Spleen (tissue), 13 donors: ENCODE measurements at places on chromosomes 5 and 9. TPM values are rescaled to one million over a fixed set of nuclear protein-coding genes. Genes with fewer than 3 reads are reported as not detected.

The KIAA1958 gene
- total RNA-seq, result 8.0 TPM

GRCh38 chr9:131923132-131923671, 156.5 kb downstream of the MED27 start:
- H3K4me3 ChIP-seq, result no peak overlapping the region
- DNase-seq, result no peak
- H3K27me3 ChIP-seq, result no peaks in the 10 kb centered on the region

DNA sequence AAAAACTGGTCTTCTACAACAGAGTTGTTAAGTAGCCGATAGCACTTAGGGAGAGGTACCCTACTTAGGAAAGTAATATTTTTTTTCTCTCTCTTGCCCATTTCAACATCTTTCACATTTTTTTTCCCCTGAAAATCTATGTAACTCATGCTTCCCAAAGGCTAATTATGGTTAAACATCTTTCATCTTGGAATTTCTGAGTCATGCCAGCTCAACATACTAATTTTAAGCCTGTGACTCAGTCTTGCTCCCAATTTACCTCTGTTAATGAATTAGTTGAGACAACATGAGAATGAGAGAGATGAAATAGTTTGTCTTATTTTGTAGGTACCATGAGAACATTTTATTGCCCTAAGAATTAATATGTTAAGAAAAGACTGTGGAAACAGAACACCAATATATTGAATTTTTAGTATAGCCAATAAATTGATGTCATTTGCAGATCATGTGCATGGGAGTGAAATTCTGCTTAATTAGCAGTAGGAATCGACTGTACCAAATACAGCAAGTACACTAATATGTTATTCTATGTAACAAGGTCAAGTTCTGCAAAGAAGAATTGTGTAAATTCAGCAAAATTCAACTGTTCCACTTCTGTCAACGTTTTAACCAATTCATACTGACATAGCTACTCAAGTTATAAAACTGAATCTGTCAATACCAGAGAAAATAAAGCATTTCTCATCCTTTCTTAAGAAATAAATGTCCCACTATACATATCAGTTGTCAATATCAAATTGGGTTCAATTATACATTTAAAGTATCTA, 550.0 kb downstream of the PTPRD start:
- no peak overlapping the region for H3K4me3 ChIP-seq
- no peaks in the 10 kb centered on the region for H3K27me3 ChIP-seq
- no peak for DNase-seq
- no peaks in the 10 kb centered on the region for H3K36me3 ChIP-seq
- H3K27ac ChIP-seq, result no peak overlapping the region

- H3K27ac ChIP-seq, result no peak overlapping the region
- no peak overlapping the region for H3K4me3 ChIP-seq
- no peaks in the 10 kb centered on the region for H3K4me1 ChIP-seq
- no peaks in the 10 kb centered on the region for H3K27me3 ChIP-seq
- DNase-seq, result no peak
Observed at GRCh38 chr9:9352877-9353481, 1259.8 kb downstream of the PTPRD start.

- no peak for DNase-seq
- no peak overlapping the region for H3K27ac ChIP-seq
- no peaks in the 10 kb centered on the region for H3K36me3 ChIP-seq
Observed at GRCh38 chr9:121725008-121725775, 73.8 kb downstream of the DAB2IP start.
